Omental fat pad (tissue), 4 donors: ENCODE measurements at places on chromosomes 5 and 9. TPM values are rescaled to one million over a fixed set of nuclear protein-coding genes. Genes with fewer than 3 reads are reported as not detected.

DNA sequence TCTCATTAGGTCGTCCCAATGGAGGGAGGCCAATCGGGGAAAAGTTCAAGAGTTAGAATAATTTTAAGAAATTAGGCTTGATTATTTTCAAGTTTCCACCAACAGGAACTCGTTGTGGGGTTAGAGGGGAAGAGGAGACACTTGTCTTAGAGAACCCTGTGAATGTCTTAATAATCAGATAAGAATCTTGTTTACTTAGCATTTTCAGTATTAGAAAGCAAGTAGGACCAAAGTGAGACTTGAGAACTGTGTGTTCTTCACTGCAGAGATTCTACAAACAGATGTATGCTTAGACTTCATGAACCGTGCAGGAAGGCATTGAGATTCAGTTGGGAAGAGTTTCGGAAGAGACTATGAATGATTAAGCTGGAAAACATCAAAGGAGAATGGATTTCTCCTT is 69.0 kb upstream of the HMHB1 start:
- no peak for DNase-seq

- DNase-seq: no peak
Observed at GRCh38 chr9:81632599-81632998, 56.7 kb downstream of the TLE1 start.

SLC6A18 gene
- total RNA-seq: not detected

TSSK1B gene
- not detected for total RNA-seq

SLCO6A1 gene
- total RNA-seq: not detected

PCDH1 gene
- total RNA-seq: 41.6 TPM

SHB gene
- total RNA-seq: 13.5 TPM
